Activated effector memory CD4-positive, alpha-beta T cell treated with Interleukin-2 at 50 U/mL for 16 hours (primary cell): ENCODE measurements at places on chromosomes 2 and 18.

DNA sequence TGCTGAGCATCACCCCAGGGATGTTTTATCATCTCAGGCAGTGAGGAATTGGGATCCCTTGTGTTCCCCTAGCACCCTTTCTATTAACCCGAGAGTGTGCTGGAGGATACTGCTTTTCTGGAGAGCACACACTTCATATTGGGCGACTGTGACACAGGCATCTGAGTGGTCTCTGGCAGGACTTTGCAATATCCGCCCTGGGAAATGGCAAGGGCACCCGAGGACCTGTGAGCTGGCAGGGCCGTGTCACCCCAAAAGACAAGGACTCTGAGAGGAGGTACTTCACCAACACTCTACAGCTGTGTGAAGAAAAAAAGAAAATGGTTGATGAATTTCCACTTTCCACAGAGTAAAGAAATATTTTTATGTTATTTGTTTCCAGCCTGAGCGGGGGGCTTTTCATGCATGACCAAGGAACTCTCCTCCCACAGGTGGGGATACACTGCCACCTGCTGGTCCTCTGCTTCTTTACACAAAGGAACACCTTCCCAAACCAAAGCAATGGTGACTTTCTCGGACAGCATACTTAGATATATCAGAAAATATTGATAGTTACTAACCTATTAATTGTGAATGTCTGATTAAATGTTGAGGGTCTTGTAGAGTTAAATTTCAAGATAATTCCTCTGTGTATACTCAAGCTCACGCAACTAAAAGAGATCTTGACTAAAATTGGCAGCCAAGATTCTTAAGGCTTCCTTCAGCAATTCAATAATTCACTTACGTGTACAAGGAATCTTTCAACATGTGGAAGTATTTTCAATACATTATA is 45.9 kb upstream of the REG3G start:
- DNase-seq = no peak

GRCh38 chr2:175195012-175195411 is 13.5 kb upstream of the ATP5MC3 start:
- DNase-seq = no peak

GRCh38 chr18:35694808-35695207 is 113.3 kb downstream of the GALNT1 start:
- no peak for DNase-seq

GRCh38 chr2:234594715-234595114 is 97.8 kb upstream of the ARL4C start:
- no peak for DNase-seq

- no peak for DNase-seq
Observed at GRCh38 chr2:72994991-72995380, 76.5 kb downstream of the SFXN5 start.

- no peak for DNase-seq
Observed at GRCh38 chr2:32496662-32497061, 131.2 kb upstream of the TTC27 start.

- no peak for DNase-seq
Observed at GRCh38 chr2:69509011-69509749, 71.9 kb upstream of the NFU1 start.

GRCh38 chr2:218998414-218999002 is 5.3 kb upstream of the CRYBA2 start:
- no peak for DNase-seq
